ENCODE measurements at places on chromosomes 7 and 10.

GRCh38 chr7:121810831-121811672, 61.9 kb upstream of the PTPRZ1 start:
- no peak for DNase-seq

GRCh38 chr10:60298408-60299389, 91.0 kb downstream of the ANK3 start:
- no peak for DNase-seq

DNA sequence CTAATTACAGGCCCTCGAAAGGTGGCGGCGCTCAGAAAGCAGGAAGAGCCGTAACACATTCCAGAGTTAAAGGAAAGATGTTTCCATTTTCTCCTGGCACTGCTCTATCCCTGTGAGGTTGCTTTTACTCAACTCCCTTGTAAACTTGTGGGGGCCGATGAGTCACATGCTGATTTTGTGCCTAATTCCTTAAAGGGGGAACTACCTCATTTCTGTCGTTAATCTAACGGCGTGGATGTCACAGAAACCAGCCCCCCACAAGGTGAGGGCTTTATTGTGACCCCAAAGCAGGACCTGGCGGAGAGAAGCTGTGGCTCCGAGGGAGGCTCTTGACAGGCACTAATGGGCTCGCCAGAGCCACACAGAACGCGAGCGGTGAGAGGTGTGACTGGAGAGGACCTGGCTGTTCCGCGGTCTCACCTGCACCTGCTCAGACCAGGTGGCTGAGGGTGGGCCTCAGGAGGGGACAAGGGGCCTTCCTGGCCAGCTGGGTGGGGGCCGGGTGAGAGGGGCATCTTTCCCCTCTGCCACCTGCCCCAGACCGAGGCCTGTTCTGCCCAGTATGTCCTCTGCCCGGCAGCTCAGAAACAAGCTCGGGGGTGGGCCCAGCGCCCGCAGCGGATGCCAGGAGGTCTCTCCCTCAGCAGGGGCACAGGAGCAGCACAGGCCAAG, 50.9 kb downstream of the CALML3 start:
- no peak for DNase-seq

DNA sequence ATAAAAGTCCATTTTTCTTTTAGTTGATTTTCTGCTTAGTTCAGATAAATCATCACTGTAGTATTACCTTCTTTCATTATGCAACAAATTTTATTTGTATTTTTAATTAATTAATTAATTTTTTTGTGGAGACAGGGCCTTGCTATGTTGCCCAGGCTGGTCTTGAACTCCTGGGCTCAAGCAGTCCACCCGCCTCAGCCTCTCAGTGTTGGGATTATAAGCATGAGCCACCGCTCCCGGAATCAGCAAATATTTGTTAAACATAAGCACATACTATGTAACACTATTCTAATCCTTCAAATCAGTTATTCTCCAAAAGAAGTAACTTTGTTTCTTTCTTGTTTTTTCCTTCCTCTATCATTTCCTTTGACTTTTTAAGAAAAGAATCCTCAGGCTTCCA, 584.8 kb upstream of the ANKRD30A start:
- no peak for DNase-seq

DNA sequence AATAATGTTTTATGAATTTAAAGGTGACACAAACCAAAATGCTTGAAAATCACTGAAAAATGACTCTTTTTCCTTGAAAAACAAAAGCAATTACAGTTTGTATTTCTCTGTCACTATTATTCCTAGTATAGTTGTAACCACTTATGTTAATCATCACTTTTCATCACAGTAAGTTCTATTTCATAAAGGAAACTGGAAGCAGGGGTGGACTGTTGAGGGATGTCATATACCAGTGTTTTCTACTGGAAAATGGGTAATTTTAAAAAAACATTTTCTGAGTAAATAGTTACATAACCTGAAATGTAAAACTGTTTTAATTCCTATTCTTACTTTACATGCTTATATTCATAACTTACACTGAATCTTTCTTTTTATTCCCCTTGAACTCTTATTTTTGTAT, 32.2 kb upstream of the SFMBT2 start:
- no peak for DNase-seq

DNA sequence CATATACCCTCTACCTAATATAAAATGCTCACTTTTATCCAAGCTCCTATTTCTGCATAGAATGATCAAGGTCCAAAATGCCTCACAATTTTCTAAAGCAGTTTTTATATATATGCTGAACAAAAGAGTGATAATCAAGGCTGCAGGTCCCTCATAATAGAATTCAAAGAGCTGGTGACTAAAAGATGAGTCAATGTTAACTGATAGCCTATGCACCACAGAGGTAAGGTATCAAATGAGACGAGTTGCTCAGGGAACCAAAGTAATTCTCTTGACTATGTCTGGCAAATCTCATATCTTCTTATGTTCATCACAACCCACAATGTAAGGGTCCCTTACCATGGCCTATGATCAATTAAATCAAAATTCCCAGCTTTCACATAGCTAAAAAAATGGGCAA, 15.2 kb downstream of the PDZD8 start:
- DNase-seq = no peak

All from stimulated activated CD8-positive, alpha-beta memory T cell treated with anti-CD3 and anti-CD28 coated beads, Interleukin-15, amount 100 ng/mL, for 48 hours (primary cell).